ENCODE measurements at places on chromosomes 12 and 14.

- DNase-seq: no peak
Measured at GRCh38 chr12:50220363-50220995, 53.3 kb upstream of the CERS5 start.

GRCh38 chr12:67116134-67116533 lies 153.0 kb upstream of the CAND1 start:
- no peak for DNase-seq

- DNase-seq: no peak
Measured at GRCh38 chr14:103724116-103724515, 8.5 kb downstream of the ZFYVE21 start.

GRCh38 chr12:107929436-107929835 lies 154.9 kb downstream of the ASCL4 start:
- DNase-seq: no peak

DNA sequence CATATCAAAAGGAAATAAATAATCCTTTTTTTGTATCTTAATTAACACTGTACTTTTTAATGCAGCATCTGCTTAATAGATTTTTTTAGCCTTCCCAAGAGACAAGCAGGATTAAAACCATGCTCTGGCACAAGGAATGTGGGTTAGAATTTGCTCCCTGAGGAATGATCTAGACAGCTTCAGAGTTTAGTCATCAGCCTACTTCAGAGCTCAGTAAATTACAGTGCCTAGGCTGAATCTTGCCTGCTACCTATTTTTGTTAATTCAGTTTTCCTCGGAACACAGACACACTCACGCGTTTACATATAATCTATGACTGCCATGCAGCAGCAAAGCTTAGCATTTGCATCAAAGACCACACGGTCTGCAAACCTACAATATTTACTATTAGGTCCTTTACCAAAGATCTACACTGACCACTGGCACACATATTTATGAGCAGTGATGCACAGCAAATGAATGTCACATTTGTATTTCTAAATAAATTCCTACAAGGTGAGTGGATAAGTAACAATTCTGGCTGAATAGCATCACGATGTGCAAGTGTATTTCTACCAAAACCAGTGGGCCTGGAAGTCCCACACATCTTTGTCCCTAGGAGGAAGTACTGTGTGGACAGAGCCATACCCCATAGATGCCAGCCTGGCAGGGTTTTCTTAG lies 309.8 kb upstream of the TMEM132C start:
- DNase-seq: no peak

DNA sequence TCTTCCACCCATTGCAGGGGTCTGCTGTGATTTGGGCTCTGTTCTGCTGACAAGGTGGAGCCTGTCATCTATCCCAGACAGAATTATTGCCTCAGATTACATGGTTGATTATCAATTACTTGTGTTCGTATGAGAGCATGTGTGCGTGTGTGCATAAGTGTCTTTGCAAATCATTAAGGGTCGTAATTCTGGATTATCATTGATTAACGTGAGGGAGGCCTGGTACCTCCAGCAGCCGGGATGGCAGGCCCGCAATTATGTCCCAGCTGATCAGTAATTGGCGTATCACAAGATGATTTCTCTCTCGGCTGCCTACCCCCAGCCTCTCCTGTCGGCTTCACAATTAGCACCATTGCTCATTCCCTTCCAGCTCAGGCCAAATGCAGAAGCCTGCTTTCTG lies 29.6 kb upstream of the IRF2BPL start:
- no peak for DNase-seq

DNA sequence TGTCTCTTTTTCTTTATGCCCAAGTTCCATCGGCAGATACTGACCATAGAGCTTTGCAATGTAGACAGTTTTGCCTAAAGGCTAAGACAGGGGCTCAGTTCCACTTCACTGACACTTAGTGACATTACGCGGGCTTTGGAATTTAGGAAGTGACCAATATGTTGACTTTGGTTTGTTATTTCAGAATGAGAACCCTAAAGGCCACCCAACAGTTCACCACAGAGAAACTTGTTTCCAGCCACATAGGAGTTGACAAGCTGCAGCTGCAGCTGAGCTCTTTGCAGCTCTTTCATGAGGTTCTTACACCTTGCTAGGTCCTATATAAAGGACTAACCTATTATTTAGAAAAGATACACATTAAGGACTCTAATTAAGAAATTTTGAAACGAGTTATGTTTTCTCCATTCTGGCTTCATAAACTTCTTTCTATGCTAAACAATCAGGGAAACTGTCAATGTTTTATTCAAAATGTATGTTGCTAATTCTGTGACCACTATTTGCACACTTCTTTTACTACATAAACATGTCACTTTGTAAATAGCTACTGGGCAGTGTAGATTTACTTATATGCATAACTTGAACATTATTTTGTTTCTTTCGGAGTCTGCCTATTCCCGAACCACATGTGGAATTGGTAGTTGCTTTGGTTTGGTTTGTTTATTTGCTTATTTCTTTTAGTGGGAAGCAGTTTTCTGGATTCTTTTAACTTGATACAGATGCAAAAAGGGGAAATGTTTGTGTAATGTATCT lies 18.5 kb upstream of the KLRD1 start:
- DNase-seq: no peak

DNA sequence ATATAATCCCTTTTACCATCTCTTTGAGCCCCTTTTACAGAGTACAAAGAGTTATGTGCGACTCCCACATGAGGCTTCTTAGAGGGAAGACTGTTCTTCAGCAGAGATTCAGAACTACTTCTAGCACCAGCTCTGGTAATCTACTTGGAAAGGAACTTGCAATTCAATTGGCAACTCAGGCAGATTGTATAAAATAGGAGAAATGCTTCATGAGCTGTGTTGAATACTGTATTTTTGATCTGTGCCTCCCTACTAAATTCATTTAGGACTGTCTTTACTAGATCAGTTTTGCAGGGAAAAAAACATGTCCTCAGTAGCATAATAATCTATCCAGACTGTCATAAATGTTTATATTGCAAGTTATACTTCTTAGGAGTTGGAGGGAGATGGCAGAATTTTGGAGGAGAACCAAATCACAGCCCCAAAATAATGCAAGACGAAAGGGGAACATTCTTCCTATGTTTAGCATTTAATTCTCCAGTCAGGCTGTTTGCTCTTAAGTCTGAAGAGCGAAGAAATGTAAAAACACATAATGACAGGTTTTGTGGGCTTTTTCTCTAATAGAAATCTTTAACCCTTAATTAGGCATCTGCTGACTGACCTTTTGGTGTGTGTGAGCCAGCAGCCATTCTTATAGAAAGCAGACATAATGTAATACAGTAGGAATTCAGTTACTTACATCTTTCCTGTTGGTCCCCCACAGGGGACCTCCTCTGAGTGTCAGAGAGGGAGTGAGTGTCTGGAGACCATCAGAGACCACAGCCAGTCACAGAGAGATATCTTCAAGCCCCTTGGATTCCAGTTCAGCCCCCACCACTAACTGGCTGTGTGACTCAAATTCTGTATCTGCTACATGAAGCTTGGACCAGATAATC lies 3.9 kb downstream of the ANO4 start:
- no peak for DNase-seq

DNA sequence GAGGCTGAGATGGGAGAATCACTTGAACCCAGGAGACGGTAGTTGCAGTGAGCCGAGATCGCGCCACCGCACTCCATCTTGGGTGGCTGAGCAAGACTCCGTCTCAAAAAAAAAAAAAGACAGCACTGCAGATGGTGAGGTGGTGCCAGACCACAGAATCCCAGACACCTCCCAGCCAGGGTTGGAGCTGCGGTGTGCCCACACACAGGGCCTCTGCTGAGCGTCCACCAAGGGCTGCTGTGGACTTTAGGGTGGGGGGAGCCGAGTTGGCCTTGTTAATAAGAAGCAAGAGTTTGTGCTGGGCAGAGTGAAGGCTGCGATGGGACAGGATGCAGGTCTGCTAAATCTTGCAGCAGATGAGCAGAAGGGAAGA lies 14.2 kb downstream of the KMT5A start:
- DNase-seq: no peak
